ENCODE measurements at places on chromosomes 2 and 18. TPM values are rescaled to one million over a fixed set of nuclear protein-coding genes. Genes with fewer than 3 reads are reported as not detected.
A peak's percentile ranks its signal among the peaks of the same experiment; 100 is the strongest.

- DNase-seq: peak; percentile 92
Measured at GRCh38 chr18:59070181-59070912, 69.3 kb upstream of the SEC11C start.

- DNase-seq: no peak
Measured at GRCh38 chr2:162925595-162925994, 87.0 kb upstream of the KCNH7 start.

DNA sequence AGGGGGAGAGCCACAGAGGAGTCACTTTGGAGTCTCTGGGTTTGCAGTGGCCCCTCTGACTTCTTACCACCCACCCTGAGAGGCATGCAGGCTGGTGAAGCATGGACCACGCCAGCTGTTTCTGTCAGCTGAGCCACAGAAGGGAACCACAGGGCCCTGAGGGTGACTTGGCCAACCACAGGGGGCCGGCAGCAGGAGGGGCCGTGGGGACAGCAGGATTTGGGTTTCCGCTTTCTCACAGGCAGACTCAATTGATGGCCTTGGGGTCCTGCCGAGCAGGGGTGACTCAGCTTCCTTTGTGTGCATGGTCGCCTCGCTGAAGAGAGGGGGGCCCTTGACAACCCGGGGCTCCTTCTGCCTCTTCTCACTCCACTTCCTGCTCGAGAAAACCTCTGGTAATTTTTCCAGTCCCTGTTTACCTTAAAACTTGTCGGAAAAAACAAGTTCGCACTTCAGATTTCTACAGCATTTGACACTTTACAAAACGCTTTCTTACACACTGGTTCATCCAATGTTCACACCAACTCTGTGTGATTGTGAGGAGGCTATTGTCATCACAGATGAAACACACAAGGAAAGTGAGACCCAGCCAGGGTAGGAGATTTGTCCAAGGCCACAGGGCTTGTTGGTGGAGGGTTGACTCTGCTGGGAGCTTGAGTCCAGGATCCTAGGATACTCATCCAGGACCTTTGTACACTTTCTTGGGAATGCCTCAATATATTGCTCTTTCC is 311.2 kb downstream of the LPIN1 start:
- no peak for DNase-seq

- DNase-seq: no peak
Measured at GRCh38 chr2:240451108-240451611, 15.7 kb downstream of the GPC1 start.

DNA sequence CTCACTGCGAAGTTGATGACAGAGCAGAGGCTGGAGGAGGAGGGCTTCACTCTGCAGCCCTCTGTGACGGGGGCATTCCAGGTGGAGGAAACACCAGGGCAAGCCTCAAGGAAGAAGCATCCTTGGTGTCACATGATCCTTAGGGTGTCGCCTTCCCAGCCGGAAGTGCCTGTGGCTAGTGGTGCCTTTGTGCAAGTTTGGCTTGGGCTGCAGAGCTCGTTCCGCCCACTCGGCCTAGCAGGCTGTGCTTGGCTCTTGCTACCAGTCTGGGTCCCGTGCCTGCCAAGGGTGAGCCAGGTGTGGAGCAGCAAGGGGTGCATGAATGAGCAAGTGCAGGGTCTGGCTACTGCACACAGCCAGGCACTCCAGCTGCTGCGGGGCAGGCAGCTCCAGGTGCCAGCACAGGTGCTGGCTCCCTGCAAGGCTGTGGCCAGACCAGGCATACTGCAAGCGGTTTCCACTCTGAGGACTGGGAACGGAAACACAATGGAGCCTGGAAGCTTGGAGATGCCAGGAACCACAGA is 325.3 kb upstream of the SMIM21 start:
- DNase-seq: no peak

The FLACC1 gene
- total RNA-seq: 0.80 TPM

The CROCC2 gene
- total RNA-seq: 0.10 TPM

The MROH2A gene
- not detected for total RNA-seq
